ENCODE measurements at places on chromosomes 11 and 22.

- DNase-seq = no peak
Measured at GRCh38 chr22:24303007-24303406, 32.4 kb downstream of the SPECC1L start.

DNA sequence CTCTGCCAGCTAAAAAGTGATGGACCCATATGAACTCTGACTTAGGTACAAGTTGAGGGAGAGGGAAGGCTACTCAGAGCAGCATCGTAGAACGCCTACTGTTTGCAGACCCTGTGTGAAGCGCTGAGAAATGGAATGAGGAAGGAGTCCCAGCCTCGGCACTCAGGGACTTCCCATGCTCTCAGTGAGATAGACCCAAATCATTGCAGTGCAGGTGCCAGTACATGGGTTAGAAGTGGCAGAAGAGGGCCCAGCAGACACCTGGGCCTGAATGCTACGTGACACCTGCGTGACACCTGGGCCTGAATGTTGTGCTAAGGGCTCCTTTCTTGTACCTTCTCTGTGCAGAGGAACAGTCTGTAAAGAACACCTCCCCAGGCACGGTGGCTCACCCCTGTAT, 2.6 kb upstream of the PDGFB start:
- DNase-seq = no peak

DNA sequence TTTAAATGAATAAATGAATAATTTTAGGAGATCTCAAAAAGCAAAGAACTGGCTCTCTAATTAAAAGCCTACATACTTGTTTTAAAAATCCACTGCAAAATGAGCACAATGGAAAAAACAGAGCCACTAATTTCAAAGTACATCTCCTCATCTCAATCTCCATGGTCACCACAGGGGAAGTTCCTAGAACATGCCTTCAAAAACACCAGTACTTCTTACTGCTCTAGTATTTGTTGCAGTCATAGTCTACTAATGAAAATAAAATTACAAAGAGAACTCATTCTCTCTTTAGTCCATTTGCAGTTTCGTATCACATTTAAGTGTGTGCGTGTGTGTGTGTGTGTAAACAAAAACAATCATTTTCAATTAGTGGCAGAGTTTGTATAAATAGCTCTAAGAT, 54.0 kb downstream of the PIK3C2A start:
- no peak for DNase-seq

DNA sequence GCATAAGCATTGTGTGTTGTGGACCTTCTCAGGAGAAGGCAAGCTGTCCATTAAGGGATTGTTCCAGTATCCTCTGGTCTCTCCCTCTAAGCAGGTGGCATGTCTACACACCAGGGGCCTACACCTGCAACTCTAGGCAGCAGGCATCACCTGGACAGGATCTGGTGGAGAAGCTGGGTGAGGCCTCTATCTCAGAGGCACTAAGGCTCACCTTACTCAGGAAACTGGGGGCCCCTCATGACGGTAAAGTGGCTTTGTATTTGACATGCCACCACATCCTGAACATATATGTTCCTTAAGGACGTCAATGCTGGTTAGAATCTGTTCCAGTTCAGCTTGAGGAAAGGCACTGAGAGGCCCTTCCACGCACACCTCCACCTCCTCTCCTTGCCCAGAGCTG, 891.3 kb downstream of the OPCML start:
- DNase-seq = no peak

DNA sequence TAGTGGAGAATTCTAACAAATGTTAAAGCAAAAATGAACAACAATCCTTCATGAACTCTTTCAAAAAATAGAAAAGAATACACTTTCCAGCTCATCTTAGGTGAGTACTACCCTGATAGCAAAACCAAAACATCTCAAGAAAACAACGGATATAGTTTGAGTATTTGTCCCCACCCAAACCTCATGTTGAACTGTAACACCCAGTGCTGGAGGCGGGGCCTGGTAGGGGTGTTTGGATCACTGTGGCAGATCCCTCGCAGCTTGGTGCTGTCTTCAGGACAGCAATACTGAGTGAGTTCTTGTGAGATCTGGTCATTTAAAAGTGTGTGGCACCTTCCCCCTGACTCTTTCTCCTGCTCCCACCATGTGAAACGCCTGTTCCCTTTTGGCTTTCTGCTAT, 27.0 kb downstream of the NCAPD3 start:
- no peak for DNase-seq

DNA sequence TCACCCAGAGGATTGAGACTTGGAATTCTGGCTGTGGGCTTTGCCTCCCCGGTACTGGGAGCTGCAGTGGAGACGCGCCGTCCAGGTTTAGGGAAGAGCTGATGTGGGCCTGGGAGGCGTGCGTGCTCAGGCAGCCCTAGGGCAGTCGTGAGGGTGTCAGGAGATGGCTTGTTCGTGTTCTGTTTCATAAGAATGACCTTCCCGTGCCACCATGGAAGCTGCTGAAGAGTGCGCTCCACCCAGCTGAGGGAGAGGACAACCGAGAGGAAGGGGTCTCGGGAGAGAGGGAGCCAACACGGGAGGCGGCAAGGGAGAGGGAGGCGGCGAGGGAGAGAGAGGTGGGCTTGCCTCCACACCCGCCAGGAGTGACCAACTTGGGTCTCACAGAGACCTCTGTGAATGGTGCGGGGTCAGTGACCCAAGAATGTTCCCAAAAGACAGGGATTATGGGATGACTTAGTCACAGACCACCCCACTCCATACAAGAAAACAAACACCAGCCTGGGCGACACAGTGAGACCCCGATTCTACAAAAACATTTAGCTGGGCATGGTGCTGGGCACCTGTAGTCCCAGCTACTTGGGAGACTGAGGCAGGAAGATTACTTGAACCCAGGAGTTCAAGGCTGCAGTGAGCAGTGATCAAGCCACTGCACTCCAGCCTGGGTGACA, 14.7 kb upstream of the TRMU start:
- DNase-seq = no peak

DNA sequence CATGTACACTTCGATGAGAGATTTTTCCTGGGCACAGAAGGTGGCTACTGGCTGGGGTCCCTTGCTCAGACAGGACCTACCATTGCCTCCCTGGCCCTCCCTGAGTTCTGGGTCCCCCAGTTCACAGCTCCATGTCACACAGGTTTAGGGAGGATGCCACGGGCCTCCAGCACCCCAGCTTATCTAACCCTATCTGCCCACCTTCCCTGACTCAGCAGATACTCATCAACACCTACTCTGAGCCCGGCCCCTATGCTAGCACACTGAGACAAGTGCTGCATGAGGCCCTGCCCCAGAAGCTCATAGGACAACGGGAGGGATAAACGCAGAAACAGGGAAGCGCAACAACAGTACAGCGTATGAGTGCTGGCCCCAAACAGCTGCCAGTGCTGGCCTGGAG, 9.6 kb downstream of the NAGA start:
- no peak for DNase-seq

DNA sequence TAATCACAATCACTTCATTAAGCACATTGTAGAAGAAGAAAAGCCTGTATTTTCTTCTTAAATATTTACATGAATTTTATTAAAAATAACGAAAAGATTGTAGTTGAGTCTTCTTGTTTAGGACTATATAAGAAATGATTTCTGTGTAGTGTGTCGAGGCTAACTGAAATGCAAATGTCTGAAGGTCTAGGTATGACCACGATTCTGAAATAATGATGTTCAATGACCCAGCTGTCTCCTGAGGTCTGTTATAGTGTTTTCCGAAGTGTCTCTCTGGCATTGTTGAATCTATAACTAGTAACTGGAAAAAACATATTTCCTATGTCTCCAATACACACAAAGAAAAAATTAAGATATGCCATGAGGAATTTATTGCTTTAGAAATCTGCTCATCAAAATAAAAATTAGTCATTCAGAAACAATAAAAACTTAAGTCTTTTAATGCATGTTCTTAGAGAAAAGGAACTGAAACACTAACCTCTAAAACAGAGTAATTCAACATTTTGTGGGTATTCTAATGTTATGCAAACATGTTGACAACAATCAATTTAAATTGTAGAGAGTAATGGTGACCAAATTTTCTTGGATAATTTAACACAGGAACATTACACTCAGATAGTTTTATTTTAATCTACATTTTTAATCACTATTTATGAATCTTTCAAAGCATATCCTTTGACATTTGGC, 55.0 kb downstream of the CASP12 start:
- no peak for DNase-seq
